ENCODE measurements at places on chromosomes 1 and 21.
A peak's percentile ranks its signal among the peaks of the same experiment; 100 is the strongest.

DNA sequence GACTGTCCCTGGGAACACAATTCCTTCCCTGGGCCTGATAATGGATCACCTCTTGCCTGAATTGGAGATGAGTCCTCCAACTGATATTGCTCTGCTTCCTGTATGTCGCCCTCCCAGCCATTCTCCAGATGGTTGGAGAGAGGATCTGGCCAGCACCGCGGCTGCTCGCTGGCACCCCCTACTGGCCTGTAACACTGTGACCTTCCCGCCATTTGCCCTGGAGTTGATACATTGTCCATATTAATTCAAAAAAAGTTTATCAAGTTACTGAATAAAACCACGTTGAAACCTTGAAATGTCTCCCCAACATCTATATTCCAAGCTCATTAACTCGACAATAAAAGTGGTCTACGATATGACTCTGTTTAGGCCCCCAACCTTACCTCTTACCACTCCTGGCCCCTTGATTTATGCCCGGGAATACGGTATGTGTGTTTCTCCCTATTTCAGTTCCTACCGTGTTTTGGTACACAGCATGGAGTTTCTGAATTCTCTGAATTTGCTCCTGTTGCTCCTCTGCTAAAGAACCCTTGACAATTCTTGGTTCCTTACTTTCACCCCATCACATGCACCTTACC lies 241.8 kb upstream of the KIAA0040 start:
- no peak for DNase-seq

DNA sequence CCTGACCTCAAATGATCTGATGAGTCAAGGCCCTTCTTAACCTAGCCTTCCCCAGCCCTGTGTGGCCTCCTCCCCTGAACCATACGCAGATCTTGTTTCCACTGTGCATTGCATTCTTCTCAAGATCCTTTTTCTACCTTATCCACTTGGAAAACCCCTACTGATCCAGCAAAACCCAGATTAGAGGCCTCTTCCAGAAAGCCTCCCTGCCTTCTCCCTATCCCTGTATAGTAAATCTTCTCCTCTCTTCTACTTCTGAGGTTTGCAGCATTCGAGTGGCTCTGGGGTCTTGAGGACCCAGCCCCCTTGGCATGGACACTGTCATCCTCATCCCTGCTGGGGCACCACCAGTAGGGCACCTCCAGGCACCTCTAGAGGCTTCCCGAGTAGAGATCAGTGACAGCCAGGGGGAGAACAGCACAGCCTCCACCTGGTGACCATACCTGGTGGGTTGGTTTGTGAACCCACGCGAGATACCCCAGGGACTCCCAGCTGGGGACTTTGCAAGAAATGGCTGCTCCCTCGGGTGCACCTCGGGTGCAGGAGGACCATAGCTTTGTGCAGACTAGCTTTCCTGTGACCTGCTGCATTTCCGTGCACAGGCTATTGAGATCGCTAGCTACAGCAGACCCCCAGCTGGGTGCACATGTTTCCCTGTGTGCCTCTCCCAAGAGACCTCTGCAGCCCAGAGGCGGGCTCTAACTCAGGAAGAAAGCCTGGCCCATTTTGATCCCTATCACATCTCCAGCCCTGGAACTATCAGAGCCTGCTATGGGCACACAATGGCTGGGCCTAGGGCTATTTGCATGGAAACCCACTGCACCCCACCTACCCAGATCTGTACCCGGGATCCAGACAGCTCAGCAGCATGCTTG lies 34.2 kb downstream of the MATN1 start:
- peak; percentile 19 for DNase-seq

- DNase-seq = no peak
Observed at GRCh38 chr1:204887846-204888245, 17.2 kb downstream of the NFASC start.

DNA sequence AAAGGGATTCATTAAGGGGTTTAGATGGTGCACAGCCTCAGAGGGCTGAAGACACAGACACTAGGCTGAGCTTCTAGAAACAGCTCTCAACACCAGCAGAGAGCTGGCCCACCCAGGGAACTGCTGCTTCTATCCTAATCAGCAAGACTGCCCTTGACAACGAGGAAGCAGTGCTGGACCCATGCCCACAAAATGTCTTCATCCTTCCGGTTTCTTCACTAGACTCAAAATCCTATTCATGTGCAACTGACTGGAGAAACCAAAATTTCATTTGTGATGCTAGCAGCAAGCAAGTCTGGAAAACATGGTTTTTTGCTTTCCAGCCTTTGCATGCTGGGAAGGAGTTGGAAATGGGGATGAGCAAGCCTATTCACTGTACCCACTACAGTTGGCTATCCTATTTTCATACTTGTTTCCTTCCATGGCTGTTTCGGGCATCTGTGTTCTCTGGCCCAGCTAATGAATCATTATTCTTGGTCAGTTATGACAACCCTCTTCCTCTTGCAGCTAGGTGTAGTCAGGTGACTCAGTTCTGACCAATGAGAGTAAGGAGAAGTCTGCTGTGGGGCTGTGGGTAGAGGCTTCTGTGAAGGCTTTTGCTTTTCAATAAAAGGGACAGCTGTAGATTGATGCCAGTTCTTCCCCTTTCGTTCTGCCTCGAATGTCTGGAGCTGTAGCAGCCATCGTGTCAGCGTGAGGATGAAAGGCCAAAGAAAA lies 14.6 kb upstream of the TMEM61 start:
- no peak for DNase-seq

DNA sequence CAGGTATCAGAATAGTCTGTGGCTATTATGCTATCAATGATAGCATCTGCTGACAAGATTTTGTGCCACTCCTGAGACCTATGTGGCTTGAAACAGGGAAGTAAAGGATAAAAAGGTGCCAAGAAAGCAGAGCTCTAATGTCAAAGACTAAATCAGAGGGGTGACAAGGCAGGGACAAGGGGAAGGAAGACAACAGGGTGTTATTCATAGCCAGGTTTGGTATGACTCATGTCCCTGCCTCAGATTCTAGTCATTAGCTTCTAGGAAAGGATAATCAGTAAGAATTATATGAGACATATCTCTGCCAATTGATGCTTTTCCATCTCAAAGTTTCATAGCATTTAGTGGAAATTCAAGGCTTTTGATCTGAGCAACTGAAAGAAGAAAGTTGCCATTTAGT lies 31.8 kb upstream of the PLD5 start:
- no peak for DNase-seq

DNA sequence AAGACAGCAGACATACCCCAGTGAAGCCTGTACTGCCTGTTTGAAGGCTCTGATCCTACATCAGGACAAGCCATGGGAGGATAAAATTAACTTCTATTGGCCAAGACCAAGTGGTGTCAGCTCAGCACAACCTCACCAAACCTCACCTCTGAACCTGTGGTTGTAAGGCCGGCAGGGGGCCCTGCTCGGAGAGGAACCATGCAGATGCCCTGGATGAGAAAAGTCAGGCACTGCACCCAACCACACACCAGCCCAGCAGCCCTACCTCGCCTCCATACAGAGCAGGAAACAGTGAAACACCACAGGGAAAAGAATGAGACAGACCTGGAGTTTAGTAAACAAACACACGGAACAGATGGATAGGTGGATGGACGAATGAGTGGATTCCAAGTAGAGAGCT lies 70.0 kb upstream of the PAX7 start:
- no peak for DNase-seq

- DNase-seq = no peak
Observed at GRCh38 chr1:89733748-89734147, 87.1 kb upstream of the LRRC8D start.

- no peak for DNase-seq
Observed at GRCh38 chr1:71587961-71588360, 507.1 kb upstream of the ZRANB2 start.

- DNase-seq = no peak
Observed at GRCh38 chr1:147741065-147741464, 19.3 kb downstream of the GJA5 start.

DNA sequence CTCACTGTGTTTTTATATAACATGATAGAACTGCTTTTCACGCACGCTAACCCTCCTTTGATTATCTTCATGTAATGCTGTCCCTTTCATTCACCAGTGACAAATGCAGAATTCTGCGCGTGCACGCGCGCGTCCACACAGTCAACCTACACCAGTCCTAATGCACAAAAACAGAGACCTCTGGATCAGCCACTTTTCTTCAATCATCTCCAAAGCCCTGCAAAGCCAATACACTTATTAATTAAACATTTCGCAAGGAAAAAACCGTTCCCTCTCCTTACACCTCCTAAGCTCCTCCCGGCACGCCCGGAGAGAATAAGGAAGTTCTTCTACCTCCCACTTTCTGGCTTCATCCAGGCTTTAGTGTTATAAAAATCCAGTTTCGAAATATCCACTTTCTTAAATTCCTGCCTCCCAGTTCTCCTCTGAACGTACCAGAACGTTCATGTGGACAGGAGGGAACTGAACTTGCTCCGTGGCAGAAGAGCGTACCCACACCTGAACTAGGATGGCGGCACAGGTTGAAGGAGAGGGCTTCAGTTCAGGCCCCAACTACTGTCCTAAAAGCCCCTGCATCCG lies 4.6 kb downstream of the LMX1A start:
- DNase-seq = no peak

GRCh38 chr1:109986054-109986444 lies 1.5 kb downstream of the AHCYL1 start:
- no peak for DNase-seq

GRCh38 chr1:57467830-57468229 lies 44.0 kb upstream of the DAB1 start:
- no peak for DNase-seq

DNA sequence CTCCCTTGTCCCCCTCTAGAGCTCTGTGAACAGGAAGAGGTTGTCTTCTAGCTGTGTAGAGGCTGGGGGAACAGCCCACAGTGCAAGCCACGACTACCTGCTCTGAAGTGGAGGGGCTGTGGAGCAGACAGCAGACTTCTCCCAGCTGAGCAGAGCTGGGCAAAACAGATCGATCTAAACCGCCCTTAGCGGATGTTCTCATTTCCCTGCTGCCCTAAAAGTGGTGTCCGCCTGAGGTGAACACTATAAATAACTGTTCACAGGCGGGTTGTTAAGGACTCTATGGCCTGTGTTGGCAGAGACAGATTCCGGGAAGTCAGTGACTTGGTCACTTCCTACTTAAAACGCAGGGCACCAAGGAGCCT lies 203.2 kb downstream of the RHOU start:
- DNase-seq = no peak

GRCh38 chr1:235320521-235321179 lies 7.3 kb downstream of the ARID4B start:
- no peak for DNase-seq

DNA sequence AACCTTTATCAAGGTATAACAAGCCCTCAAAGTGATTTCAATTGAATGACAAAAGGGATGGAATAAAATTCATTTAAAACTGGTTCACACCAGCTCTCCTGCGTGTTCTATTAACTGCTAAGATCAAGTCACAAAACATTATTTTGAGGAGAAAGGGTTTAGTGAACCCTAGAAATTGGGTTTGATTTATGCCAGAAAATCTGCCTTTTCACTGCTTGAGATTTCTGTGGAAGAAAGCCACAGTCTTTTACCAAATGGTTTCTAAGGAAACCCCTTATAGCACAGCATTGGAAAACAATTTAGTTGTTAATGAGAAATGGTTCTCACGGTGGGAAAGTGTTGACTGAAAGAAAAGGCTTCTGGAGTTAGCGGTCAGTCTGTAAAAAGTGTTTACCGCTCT lies 43.6 kb upstream of the DPH5 start:
- no peak for DNase-seq

- DNase-seq = no peak
Observed at GRCh38 chr1:29282135-29282923, 46.0 kb downstream of the PTPRU start.

DNA sequence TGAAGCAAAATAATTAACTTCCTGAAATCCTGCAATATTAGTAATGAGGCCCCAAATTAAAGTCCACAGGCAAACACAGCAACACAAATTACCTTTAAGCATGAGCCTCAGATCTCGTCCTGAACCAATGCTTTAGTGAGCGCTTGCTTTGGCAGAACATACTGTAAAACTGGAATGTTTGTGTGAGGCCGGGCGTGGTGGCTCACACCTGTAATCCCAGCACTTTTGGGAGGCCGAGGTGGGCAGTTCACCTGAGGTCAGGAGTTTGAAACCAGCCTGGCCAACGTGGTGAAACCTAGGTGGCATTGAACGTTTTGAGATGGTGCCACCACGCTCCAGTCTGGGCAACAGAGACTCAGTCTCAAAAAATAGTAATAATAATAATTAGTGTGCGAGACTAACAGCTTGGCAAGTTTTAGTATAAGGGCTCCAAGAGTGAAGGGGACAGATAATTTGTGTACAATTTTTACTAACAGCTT lies 17.8 kb downstream of the SFPQ start:
- no peak for DNase-seq

- DNase-seq = no peak
Observed at GRCh38 chr1:233897325-233898162, 6.9 kb upstream of the SLC35F3 start.

DNA sequence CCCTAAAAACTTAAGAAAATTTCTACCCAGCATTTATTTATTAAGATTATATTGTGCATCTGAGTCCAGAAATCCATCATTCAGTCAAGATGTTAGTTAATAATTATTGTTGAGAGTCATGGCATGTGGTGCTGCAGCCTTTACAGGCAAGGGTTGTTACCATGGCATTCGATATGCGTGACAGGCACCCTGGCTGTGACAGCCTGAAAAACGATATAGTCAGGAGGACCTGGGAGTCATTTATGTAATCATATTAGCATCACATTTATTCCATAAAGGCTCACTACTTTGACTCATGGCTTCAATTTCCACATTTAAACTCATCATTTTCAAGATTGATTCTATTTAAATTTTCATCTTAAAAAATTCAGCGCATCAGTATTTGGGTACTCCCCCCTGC lies 68.0 kb downstream of the CACHD1 start:
- no peak for DNase-seq

DNA sequence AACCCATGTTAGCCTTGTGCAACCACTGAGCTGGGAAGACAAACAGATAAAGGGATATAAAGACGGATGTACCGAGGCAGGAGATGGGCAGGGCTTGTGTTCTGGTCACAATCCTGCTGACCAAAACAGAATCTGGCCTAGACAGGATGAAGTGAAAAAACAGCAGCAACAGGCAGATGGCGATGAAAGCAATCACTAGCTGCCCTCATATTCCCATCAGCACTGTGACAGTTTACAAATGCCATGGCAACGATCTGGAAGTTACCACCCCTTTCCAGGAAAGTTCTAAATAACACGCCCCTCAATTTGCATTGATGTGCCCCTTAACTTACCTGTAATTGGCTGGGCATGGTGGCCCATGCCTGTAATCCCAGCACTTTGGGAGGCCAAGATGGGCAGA lies 40.6 kb upstream of the CD46 start:
- no peak for DNase-seq
